Endothelial cell of umbilical vein (primary cell): ENCODE measurements at places on chromosomes 2 and 18. TPM values are rescaled to one million over a fixed set of nuclear protein-coding genes. Genes with fewer than 3 reads are reported as not detected.

- no peak for DNase-seq
Observed at GRCh38 chr18:46677611-46678010, 20.6 kb upstream of the LOXHD1 start.

DNA sequence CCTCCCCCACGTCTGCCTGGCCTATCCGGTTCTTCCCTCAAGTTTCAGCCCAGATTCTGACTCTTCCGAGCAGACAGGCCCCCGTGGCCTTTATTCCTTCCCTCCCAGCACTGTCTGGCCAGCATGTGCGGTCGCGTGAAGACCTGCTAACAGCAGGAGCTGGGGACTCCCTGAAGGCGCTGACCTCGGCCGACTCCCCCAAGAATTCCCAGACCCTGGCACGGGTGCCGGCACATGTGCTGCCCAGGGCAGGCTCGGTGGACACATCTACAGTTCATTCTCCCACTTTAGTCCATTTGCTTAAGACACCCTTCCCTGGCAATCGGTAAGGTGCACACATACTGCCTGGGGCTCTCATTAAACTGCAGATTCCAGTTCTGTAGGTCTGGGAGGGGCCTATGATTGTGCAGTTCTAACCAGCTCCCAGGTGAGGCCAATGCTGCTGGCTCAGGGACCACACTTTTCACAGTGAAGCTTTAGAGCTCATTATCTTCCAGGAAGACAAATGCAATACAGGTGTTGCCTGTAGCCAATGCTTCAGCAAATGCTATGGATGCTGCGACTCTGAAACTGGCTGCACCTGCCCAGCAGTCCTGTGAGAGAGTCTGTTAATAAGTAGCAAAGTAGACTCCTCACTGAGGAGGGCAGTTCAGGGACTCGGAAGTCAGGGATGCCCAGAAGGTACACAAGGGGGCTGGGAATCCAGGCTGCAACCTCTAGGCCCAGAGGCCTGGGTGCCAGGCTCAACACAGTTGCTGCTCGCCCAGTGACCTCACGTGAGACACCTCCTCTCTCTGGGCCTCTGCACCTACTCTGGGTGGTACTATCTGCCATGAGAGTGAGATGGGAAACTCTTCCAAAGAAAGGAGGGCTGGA, 45.4 kb upstream of the TAF1B start:
- no peak for DNase-seq

DNA sequence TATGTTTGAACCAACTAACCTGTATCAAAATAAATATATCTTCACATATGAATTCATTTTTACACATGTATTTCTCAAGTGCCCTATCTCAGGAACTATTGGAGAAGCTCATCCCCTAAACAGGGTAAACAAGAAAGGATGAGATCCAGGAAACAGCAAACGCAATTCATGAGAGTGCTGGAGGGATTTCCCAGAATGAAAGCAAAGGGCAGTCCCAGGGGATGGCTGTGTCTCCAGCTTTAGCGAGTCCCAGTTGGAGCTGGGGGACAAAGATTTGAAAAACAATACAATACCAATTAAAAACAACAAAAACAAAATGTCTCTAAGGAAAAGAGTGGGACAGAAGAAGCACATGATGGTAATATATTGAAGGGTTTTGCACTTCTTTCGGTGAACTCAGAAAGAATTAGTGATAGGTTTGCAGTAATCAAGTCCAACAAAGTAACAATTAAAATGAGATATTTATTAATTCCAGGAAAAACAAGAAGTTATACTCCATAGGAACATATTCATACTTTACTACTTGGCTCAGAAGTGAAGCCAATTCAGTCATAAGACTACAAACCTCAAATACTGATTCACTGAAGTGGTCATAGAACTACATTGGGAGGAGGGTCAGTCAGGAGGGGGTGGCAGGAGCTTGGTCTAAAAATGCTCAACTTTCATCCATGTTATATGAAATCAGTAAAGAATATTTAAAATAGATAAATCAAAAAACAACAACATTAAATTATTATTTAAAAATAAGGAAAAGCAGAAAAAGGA, 73.1 kb upstream of the PDE1A start:
- DNase-seq: no peak

DNA sequence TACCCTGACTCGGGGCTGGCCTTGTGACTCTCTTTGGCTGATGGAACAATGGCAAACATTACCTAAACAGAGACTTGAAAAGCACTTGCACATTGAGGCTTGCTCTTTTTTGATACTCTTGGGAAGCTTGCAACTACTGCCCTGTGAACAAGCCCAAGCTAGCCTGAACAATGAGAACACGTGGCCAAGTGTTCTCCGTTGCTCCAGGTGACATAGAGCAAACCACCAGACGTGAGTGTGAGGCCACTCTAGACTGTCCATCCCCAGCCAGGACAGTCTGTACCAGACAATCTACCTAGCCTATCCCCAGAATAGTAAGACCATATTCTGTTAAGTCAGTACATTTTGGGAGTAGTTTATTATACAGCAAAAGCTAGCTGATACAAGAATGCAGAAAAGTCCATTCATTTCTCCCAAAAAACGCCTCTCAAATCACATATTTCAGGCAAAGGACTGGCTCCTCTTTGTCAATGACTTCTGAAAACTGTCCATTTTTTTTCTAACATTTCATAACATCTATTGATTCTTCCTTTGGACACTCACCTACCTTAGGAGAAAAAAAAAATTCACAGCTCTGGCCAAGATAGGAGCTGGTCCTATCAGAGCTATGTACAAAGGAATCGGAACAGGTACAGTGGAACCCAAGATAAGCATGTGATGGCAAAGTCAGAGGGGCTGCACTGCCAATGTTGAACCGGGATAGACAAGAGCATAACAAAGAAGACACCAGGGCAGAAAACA, 142.1 kb upstream of the PKDCC start:
- DNase-seq: no peak

GRCh38 chr2:114108249-114108648, 218.4 kb downstream of the ACTR3 start:
- no peak for DNase-seq

Gene INHA
- not detected in 2 replicates for total RNA-seq

Gene AOX1
- 0.23 and 0.46 TPM in 2 replicates for total RNA-seq

Gene PTPRN
- not detected in 2 replicates for total RNA-seq
